Osteoblast (primary cell): ENCODE measurements at places on chromosomes 12 and 14. TPM values are rescaled to one million over a fixed set of nuclear protein-coding genes. Genes with fewer than 3 reads are reported as not detected.

- no peak for DNase-seq
Observed at GRCh38 chr12:111260732-111261131, 108.2 kb downstream of the PHETA1 start.

- DNase-seq = no peak
Observed at GRCh38 chr14:60221457-60221856, 27.6 kb upstream of the PPM1A start.

The MPHOSPH9 gene
- 42.7 and 43.6 TPM in 2 replicates for total RNA-seq

DNA sequence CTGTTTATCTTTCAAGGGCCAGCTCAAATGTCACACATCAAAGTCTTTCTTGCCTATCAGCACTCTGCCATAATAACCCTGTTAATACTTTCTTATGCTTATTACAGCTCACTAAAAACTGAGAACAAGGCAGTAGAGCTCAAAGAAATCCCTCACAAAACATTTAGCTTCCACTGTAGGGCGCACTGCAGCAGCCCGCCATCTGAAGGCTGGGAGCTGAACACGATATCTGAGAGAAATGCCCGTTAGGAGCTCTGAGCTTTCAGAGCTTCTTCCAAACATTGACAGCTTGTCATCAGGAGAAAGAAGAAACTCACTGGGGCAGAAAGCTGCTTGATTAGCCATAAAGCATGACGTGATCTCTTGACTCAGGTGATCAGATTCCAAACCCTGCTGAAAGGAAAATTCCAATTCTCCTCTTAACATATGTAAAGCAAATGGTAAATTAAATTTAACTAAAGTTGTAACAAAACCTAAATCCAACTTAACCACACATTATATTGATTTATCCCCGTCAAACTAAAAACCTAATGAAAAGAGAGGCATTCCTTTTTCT lies 175.7 kb downstream of the C12orf50 start:
- DNase-seq = no peak

- peak; percentile 89 for DNase-seq
Observed at GRCh38 chr14:68795597-68796417, 2.9 kb upstream of the ZFP36L1 start.

- no peak for DNase-seq
Observed at GRCh38 chr14:93978735-93979134, 2.4 kb upstream of the ASB2 start.

GRCh38 chr12:117890644-117891043 lies 78.1 kb downstream of the KSR2 start:
- peak; percentile 71 for DNase-seq

GRCh38 chr14:22626590-22626989 lies 17.6 kb downstream of the OR6J1 start:
- DNase-seq = no peak

GRCh38 chr12:106138633-106139421 lies at the start of gene NUAK1:
Gene NUAK1, minus strand, starts transcription at chr12:106138954. Its CDS starts 301 bp downstream, at chr12:106138653.
- peak; percentile 94 for DNase-seq

The RILPL1 gene
- 14.7 and 16.3 TPM in 2 replicates for total RNA-seq

GRCh38 chr12:113678223-113679119 lies 206.8 kb upstream of the LHX5 start:
- DNase-seq = no peak

- no peak for DNase-seq
Observed at GRCh38 chr12:48084066-48084465, 21.8 kb downstream of the SENP1 start.

The RNF10 gene
- 117 and 122 TPM in 2 replicates for total RNA-seq

DNA sequence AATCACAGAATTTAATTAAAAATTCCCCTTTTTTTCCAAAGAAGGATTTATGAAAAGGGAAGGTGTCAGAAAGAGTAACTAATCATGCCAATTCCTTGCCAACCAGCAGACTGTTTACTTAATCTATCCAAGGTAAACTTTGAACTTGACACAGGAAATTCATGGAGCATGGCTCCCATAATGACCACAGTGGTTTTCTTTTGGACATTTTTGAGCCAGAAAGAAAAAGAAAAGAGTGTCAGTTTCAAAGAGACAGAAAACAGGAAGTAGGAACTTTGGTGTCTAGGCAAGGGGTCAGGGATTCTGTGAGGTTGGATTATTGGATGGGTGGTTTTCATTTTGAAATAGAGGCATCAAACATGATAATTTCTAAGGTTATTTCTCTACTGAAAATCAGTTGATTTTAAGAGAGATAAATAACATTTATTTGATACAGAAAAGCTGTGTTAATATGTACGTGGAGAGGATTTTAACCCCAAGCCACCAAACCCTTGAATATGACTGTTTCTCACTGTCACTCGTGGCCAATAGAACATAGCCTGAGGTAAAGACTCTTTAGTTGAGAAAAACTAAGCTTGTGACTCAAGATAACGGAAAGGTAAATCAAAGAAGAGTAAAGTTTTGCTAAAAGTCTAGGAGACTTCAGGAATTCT lies 196.1 kb downstream of the TTC6 start:
- no peak for DNase-seq

GRCh38 chr14:32578181-32578580 lies 249.1 kb downstream of the AKAP6 start:
- DNase-seq = no peak

The TAC3 gene
- not detected in 2 replicates for total RNA-seq

- DNase-seq = no peak
Observed at GRCh38 chr14:60329274-60329673, 80.3 kb downstream of the PPM1A start.

GRCh38 chr12:40691913-40692764 lies at the start of gene CNTN1:
Gene CNTN1, plus strand, starts transcription at chr12:40692439.
- DNase-seq = no peak

The KRT2 gene
- not detected in 2 replicates for total RNA-seq

- no peak for DNase-seq
Observed at GRCh38 chr12:117592588-117593305, 231.3 kb upstream of the NOS1 start.

DNA sequence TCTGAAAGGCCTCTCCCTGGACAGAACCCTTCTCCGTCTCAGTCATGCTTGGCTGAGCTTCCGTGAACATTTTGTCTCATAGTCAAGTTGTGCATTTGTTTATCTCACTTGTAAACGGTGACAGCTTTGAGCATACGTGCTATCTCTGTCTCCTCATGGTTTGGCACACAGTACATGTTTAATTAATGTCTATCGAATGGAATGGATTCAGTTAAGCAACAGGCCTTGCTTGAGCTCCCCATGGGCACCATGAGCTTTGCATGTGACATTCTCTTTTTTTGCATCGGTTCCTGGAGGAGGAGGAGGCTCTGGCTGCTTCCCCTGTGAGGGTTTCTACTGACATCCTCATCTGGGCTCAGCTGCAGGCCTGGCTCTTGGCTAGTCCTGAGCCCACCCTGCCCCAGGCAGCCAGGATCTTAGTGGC lies 80.0 kb downstream of the PRIMA1 start:
- DNase-seq = no peak

The TMPRSS12 gene
- total RNA-seq = not detected in 2 replicates

GRCh38 chr12:5511644-5512600 lies 80.0 kb downstream of the NTF3 start:
- DNase-seq = no peak

DNA sequence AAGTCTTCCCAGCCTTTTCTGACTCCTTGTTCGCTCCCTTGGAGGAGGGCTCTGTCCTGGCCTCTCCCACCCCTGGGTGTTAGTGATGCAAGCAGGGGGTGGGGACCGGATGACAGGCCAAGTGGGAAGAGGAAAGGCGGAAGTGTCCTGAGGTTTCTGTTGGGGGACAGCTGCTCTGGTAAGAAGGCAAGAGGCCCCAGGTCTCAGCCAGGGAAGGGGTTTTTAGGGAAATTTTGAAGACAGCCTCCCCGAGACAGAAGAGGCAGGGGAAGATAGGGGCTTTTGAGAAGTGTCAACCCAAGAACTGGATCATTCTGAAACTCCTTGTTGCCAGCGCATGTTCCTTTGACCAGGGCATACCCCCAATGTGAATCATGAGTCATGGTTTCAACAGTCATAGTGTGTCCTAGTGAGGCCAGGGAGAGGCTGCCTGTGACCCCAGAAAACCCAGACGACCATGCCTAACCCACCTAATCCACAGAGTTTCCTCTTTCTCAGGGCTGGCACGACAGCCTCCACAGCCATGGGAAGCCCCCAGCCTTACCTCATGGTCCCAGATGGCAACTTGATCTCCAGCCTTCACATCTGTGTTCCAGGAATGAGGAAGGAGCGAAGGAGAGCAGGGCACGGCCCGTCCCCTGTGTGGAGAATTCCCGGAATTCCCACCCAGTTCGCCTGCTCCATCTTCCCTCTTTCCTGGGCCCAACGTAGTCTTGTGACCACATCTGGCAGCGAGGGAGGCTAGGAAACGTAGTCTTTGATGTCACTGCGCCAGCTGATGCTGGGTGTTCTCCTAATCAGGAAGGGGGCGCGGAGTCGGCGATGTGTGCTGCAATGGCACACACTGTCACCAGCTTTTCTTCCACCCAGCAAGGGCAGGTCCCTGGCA lies 4.9 kb upstream of the GPR132 start:
- DNase-seq = peak; percentile 93

GRCh38 chr12:95185072-95185471 lies 32.2 kb downstream of the FGD6 start:
- no peak for DNase-seq

GRCh38 chr12:48788524-48788853 lies 400 bp downstream of the ADCY6 start:
- DNase-seq = peak; percentile 94

DNA sequence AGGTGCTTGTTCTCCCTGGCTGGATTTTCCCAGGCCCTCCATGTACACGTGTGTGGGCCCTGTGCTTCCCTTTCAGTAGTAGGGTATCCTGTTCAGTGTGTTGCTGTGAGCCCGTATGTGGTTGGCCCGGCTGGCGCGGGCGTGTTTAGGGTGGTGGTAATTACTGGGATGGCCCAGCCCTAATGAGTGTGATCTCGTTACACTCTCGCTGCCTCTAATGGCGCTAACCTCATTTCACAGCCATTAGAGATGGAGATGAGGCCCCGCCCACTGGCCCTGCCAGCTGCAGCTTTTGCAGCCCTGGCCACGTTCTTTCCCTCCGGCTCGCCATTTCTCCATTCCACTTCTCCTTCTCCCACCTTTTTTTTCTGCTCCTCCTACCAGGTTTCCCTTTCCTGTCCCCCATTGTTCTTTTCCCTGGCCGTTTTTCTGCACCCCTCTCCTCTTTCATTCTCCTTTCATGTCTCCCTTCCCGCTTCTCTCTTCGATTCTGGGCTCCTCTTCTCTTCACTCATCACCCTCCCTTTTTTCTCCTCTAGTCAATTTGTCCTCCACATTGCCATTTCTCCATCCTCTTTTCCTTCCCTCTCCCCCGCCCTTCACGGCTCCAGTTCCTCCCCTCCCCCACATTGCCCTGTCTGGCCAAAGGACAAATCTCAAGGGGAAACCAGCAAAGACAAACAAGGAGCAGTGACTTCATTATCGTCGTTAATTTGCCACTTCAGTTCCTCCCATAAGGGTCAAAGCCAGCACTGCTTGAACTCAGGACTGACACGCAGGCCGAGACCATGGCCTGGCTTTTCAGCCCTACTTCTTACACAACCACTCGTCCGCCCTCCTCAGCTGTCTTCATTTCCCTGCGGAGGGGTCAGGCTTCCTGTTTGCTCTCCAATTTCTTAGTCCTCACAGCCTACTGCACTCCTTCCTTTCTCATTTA lies 6.8 kb downstream of the ZFHX2 start:
- DNase-seq = peak; percentile 58

The BAZ1A gene
- 23.9 and 25.9 TPM in 2 replicates for total RNA-seq

GRCh38 chr12:116236976-116237375 lies 40.5 kb downstream of the MED13L start:
- DNase-seq = no peak

The NUMB gene
- 52.5 and 55.7 TPM in 2 replicates for total RNA-seq

DNA sequence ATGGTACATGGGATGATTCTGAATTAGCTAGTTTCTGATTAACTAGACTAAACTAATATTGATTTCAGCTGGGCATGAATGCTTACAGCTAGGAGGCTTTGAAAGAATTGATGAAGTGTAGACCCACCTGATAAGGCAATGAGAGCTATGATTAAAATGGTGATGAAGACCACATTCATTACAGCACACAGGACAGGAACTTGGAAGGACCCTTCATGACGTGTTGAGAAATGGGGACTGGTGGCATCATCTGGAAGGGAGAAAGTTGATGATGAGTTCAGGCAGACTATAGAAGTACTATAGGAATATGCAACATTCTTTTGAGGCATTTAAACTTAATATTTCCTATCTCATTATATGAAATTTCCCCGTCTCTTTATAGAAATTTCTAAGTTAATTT lies 4.5 kb downstream of the CD69 start:
- DNase-seq = no peak

- no peak for DNase-seq
Observed at GRCh38 chr12:71007781-71008404, 87.4 kb upstream of the PTPRR start.

GRCh38 chr14:34423445-34423844 lies 38.6 kb downstream of the SPTSSA start:
- no peak for DNase-seq

DNA sequence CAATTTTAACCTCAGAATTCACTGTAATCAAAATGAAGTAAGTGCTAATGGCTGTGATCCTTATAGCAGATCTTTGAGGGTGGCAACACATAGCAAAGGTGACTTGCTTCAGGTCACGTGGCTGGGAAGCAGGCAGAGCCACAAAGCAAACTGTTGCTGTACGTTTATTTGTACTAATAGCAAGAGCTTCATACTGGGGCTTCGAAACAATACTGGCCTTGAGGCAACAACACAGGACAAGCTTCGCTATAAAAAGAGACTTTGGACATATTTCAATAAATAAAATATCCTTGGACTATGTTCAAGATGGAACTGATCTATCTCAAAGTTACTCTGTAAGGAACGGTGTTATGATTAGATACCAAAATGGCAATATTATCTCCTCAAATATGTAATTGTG lies 44.6 kb downstream of the MSRB3 start:
- no peak for DNase-seq

DNA sequence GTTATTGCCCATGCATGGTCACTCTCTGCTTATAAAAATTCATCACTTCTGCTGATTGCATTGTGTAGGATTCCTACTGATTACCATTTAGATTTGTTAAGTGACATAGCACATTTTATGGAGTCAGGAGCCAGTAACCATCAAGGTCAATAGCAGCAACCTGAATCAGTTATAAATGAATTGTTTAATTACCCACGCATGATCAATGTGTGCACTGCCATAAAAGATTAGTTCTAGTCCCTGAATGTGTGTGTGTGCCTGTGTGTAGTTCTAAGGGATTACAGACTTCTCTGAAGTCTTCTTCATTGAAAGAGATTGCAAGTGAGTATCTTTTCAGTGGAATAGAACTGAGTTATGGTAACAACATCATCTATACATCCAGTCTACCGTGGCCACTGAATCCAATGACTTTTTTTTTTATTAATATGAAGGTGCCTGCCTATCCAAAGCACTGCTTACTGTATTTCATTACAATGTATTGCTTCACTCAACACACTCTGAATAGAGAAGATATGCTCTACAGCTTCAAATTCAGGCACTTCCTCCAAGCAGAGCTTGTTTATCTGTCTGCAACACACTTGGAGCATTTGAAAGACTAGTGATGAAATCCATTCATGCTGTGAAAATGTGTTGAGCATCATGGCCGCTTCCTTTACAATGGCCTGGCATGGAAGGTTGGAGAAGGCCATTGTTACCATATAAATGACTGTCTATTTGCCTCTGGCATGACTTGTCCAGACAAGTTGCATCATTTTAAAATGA lies 381.7 kb downstream of the DIO2 start:
- no peak for DNase-seq
